ENCODE measurements at places on chromosomes 3 and 15.
A peak's percentile ranks its signal among the peaks of the same experiment; 100 is the strongest.

GRCh38 chr3:35624698-35625097 lies 14.6 kb upstream of the ARPP21 start:
- no peak for DNase-seq

- DNase-seq = peak; percentile 53
Observed at GRCh38 chr3:72018343-72018984, 233.5 kb upstream of the PROK2 start.

DNA sequence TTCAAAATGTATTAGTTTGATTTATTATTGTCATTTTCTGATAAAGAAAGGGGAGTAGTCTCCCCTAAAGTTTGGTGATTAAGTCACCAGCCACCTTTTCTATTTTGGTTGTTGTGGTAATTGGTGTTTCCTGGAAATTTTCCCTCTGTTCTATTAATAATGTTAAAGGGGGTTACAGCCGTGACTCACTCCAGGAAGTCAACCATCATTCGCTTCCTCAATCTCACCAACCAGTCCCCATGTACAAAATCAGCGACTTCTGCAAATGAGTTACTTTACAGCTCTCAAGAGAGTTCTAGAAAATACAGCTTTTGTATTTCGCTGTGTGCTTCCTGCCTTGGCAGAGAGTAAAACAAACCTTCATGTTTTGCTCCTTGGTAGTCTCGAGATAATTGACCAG lies 285.1 kb downstream of the LPP start:
- DNase-seq = peak; percentile 84

DNA sequence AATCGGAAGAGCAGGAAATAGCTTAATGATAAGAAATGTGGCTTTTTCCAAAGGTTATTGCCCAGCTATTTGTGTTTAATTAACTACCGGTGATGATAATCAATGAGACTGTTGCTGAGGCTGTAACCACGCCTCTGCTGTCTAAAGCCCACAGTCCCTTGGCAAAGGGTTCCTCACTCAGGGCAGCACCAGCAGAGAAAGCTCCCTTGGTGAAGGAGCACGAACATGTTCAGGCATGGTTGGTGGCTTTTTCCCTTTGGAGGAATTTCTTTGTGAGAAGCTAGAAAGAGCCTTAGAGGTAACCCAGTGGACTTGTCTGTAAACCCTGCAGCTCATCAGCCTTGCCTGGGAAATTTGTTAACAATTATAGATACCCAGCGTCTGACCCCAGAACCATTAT lies 7.5 kb upstream of the ST6GAL1 start:
- no peak for DNase-seq

DNA sequence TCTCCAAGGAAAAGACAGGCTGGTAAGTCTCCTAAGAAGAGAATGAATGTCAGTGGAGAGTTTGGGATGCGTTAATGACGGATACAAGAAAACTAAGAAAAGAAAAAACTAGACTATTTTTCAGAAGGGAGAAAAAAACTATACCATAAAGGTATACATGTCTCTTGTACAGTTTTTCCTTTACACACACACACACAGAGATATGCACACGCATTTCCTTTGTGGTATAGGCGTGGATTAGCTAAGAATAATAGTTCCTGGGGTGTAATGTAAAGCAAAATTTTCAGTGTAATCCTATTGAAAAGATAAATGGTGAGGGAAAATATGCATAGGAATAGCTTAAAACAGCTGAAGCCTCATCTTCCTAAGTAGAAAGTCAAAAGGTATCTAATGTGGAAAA lies 36.3 kb downstream of the GABPB1 start:
- no peak for DNase-seq

GRCh38 chr3:36164400-36164799 lies 215.9 kb upstream of the STAC start:
- no peak for DNase-seq

DNA sequence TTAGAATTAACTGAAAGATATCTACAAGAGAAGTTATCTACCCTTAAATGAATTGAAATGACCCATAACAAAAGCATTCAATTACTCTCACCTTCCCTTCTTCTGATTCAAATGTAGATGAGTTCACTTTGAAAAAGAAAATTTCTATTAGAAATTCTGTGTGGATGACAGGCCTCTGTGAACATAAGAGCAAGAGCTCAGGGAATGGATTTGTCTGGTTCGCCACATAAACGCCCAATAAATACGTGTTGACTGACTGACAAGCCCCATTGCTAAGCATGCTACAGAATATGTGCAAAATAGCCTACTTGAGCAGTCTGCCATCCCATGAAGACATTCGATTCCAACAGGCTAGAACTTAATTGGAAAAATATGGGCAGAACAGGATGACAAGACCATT lies 315.9 kb downstream of the MECOM start:
- no peak for DNase-seq

GRCh38 chr3:123287962-123288302 lies 86.2 kb downstream of the SEC22A start:
- no peak for DNase-seq

DNA sequence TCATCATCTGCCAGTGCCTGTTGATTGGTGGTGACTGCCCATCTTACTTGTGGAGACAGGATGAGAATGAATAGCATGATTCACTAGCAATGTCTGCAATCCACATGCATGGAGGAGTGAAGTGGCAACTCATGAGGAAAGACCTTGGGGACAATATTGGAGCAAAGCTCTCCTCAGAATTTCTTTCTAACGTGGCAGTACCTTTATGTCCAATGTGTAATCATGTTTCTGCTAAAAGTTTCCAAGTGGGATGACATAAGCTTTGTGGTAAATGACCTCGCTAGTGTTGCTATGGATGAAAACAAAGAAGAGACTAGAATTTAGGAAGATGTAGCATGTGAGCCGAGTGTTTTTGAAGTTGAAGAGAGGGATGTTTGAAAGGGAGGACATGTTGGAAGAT lies 117.8 kb downstream of the CPNE4 start:
- no peak for DNase-seq

DNA sequence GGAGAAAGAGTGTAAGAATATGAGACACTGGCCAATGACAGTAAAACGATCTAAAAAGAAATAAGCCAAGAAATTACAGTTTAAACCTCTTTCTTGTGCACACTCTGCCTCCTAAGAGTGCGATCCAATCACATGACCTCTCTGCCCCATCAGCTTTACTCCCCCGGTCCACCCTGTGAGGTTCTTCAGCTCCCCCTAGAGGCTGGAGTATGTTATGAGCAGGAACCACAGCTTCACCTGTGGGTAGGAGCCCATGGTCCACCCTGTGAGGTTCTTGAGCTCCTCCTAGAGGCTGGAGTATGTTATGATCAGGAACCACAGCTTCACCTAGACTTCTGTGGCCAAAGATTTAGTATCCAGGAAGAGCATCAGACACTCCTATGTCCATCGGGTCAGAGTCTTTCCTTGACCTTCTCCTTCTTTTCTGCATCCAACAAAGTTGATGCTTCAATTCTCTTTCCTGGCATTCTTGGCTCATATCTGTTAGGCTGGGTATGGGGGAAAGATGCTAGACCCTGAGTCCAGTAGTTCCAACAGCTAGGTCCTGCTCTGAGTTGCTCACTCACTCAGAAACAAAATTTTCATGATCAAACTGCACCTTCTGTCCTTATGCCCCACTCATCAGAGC lies 164.0 kb downstream of the MINAR1 start:
- peak; percentile 91 for DNase-seq

DNA sequence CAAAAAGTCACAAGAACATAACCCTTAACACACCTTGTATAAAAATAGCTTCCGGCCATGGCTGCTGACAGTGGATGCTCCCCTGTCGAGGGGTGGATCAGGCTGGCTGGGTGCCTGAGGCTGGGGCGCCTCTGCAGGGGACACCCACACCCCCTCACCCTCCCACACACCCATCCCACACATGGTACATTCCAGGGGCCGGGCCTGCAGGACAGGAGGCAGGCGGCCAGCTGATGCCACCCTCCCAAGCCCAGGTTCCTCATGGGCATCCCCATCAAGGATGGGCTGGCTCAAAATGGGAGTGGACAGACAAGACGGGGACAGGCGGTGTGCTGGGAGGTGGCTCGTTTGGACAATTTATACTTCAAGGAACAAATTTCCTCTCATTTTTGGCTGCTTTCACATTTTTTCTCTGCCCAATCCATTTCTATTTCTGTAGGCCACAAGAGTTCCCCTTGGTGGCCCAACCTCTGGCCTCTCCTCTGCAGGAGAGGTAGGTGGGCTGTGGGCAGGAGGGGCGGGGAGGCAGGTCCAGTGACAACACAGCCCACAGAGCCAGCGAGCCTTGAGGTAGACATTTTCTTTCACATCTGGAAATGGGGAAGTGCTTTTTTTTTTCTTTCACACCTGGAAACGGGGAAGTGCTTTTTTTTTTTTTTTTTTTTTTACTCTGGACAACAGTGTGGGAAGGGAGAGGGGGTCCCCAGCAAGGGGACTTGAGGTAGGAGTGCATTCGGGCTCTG lies 23.3 kb downstream of the RNU5B-1 start:
- no peak for DNase-seq
